NCI-H226 (cell line): ENCODE measurements at places on chromosomes 11 and 22.

GRCh38 chr22:25067851-25068421 lies 115.4 kb downstream of the KIAA1671 start:
- DNase-seq = no peak

GRCh38 chr11:44880511-44880910 lies 70.2 kb downstream of the TP53I11 start:
- DNase-seq = no peak

DNA sequence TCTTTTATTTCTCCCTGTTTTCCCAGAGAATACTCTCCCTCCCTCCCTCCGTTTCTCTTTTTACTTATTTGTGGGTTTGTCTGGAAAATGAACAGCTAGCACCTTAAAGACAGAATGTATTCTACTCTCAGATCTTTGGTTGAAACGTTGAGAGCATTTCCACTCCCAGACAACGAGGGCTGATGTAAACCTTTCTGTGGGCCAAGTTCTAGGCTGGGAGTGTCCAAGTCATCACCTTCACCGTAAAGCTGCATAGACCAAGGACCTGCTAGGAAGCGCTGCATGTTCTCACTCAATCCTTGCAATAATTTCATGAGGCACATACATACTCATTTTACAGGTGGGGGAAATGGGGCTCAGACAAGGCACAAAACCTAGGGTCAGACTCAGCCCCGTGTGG lies 32.4 kb downstream of the MYH9 start:
- DNase-seq = no peak

GRCh38 chr22:43273902-43274484 lies 69.2 kb downstream of the SCUBE1 start:
- peak; percentile 9 for DNase-seq

DNA sequence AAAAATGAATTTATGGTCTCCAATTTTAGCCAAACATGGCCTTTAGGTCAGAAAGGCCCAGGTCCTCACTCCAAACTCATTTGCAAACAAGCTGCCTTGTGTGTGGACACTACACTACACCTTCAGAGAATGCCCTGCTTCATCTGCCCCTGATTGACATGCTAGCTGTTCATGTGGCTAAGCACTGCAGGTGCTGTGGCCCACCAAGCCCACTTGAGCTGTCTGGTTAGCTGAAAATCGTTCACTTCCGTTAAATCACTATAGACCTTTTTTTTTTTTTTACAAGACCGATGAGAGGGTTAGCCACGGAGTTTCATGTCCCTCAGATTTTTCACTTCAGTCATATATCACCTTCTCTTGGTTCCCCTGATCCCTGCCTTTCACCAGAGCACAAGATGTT lies 39.3 kb downstream of the NF2 start:
- DNase-seq = no peak

DNA sequence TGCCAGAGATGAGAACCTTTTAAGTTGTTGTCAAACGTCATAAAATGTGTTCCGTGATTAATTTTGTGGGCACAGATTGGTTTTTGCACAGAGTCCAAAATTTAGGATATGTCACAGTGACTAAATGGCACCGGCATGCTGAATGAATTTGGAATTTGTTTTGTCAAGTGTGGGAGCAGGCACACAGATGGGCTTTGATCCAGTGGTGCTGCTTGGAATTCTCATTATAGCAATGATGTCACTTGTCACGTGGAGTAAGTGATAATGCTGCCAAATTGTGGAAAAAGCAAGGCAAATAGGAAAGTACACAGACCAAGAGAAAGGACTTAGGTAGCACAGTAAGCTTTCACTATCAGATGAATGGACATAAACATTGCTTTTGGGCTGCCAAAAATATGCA lies 8.0 kb upstream of the LIN7C start:
- DNase-seq = no peak

DNA sequence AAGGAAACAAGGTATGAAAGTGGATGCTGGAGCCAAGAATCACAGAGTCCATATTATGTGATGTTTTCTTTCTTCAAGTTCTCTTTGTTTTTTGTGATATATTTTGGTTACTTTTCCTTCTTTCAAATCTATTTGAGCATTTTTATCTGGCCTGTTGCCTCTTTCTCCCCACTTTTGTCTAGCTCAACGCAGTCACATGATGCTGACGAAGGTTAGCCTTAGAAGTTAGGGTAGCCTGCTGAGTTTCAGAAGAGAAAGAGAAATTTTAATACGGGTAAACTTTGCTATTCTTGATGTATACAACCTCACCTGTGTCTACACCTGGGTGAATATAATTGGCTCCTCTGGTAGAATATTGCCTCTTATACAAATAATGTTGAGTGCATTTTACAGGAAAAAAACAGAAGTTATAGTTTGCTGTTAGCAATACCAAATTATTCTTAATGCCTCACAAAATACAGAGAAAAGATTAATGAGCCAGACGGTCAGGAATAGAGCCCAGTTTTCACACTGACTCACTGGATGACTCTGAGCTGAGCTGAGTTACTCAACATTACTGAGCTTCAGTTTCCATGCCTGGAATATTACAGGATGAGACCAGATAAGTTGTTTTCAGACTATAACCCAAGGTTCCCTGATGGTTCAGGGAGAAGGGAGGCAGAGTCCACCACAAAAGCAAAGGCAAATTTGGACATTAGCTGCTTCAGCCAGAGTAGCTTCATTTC lies 161.6 kb upstream of the BDNF start:
- DNase-seq = peak; percentile 89

GRCh38 chr11:89667001-89667400 lies 43.1 kb upstream of the TRIM77 start:
- DNase-seq = no peak

DNA sequence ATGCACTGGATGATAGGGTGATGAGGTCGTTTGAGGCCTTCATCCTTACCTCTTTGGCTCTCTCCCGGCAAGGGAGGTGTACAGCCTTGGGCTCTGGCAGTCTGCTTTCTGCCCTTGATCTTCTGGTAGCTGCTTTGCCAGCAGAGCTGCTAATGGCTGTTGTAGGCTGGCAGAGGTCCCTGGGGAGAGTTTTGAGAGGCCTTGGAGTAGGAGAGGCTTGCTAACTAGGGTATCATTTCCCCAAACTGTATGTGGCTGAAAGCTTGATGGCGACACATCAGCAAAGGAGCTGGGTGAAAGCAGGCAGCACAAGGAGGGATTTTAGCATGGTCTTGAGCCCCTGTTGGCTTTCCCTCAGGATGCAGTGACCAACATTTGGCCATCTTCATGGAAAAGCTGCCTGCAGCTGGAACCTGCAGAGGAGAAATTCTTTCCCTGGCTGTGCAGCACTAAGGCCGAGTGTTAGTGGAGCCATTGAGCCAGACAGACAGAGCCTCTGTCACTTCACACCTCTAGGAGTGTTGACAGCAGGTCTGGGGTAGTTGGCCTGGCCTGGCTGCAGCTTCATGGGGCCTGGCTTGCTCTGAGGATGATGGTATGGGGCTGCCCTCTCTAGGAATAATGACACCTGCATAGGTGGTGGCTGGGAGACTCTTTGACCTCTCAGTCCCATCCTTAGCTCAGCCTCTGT lies 3.5 kb upstream of the AMPD3 start:
- no peak for DNase-seq

GRCh38 chr22:49521787-49522224 lies 305.9 kb downstream of the BRD1 start:
- DNase-seq = no peak

GRCh38 chr11:20670932-20671403 lies 1.6 kb downstream of the NELL1 start:
- DNase-seq = no peak

GRCh38 chr22:40855071-40855978 lies 1.1 kb downstream of the ST13 start:
- DNase-seq = no peak

GRCh38 chr11:26950260-26950719 lies 43.6 kb upstream of the FIBIN start:
- no peak for DNase-seq

- peak; percentile 11 for DNase-seq
Observed at GRCh38 chr11:118436639-118437207, 431 bp downstream of the KMT2A start.

DNA sequence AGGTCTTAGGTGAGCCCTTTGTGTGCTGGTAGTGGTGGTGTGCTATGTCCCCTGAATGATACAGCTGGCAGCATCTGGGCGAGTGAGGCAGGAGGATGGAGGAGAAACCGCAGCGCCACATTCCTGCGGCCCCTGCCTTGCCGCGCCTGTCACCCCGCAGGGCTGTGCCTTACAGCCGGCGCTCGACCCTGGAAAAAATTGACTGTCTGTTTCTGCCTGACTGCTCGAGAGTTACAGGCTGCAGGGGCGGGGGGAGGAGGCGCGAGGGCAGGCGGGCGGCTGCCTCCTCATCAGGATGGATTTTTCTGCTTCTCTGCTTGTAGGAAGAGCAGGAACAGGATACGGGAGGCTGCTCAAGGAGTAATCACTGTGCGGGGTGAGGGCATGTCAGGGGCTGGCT lies 443.4 kb downstream of the MIAT start:
- DNase-seq = no peak

GRCh38 chr11:35144806-35145205 lies 5.8 kb downstream of the CD44 start:
- peak; percentile 86 for DNase-seq

DNA sequence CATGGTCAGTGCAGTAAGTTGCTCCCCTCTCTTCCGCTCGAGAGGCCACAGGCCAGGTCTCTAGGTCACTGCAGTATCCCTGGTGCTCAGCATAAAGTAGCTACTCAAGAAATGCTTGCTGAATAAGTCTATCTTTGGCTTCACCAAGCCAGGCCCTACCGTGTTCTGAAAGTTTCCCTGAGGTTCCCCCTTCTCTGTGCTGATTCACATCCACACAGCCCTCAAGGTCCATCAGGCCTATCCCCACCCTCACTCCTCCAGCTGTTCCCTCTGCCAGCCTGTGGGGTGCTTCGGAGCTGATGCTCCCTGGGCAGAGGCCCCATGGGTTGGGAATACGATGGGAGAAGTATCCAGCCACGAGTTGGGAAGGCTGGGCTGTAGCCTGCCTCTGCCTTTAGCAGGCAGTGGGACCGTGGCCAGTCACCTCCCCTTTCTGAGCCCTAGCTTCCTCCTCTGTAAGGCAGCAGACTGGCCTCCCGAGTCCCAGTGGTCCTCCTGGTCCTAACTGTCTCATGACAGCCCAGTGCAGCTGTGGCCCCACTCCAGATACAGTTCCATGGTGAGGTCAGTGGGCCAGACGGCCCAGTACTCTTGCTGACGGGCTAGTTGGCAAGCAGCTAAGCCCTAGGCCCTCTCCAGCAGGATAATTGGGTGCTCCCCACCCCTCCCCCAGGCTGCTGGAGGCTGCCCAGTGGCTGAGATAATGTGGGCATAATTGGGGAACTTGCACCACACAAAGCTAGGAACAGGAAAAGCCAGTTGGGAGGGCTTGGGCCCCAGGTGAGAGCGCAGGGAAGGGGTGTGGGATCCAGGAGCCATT lies 48.2 kb downstream of the NECTIN1 start:
- DNase-seq = no peak

DNA sequence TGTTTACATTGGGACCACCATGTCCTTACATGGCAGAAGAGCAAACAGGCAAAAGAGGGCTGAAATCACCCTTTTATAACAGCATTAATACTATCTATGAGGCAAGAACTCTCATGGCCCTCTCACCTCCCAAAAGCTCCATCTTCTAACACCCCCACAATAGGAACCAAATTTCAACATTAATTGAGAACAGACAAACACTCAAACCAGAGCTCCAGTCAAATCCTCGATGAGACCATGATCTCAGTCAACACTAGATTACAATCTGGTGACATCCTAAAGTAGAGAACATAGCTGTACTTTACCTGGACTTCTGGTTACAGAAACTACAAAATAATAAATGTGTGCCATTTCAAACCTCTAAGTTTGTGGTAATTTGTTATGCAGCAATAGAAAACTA lies 25.1 kb downstream of the OR2AG2 start:
- DNase-seq = no peak

DNA sequence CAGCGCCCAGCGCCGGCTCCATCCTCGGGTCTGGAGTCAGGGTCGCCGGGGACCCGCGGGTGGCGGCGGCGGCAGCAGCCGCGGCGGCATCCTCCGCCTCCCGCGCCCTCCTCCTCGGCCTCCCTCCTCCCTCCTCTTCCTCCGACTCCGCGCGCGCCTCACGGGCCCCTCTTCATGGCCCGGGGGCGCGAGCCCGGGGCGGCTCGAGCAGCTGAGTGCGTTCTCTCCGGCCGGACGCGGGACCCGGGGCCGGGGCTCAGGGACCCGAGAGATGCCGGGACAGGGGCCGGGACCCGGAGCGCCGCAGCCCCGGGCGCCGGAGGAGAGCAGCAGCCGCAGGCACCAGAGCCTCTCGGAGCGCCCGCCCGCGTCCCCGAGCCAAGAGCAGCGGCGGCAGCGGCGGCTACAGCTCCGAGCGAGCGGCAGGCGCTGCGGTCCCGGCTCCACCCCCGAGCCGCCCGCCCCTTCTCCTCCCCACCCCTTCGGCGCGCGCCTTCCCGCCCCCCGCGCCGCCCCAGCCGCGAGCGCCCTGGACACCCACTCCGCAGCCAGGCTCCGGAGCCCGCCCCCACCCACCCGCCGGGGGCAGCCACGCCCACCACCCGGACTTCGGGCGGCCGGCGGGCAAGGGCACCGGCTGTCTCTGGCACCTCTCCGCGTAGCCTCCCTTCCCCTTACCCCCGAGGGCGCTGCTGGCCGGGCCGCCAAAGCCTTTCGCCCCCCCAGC lies at the start of gene CHST1:
TSS of gene CHST1 (minus strand) at position 417 of the 727 bp plus-strand sequence. CDS start 14,699 bp downstream, outside the sequence.
- peak; percentile 50 for DNase-seq

DNA sequence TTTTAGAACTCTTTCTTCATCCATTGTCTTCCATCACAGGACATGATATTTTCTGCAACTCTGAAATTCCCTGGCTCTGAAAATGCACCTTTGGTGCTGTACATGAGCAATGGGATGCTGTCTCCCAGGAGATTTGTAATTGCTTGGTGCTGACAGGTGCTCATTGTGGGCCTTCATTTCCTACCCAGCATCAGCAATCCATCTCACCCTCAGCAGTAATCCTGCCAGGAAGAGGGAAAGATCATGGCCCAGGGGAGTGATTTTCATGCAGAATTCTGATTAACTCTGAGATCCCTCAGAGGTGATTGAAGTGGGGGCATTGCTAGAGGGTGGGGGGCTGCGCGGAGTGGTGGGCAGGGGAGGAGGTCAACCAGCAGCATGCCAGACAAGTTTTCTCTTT lies 651.7 kb downstream of the NELL1 start:
- no peak for DNase-seq

- DNase-seq = no peak
Observed at GRCh38 chr22:22720724-22721261, 76.4 kb downstream of the GGTLC2 start.

- DNase-seq = no peak
Observed at GRCh38 chr11:34647131-34647530, 26.2 kb downstream of the EHF start.

GRCh38 chr22:43897751-43898261 lies 6.0 kb upstream of the PNPLA5 start:
- DNase-seq = peak; percentile 25

DNA sequence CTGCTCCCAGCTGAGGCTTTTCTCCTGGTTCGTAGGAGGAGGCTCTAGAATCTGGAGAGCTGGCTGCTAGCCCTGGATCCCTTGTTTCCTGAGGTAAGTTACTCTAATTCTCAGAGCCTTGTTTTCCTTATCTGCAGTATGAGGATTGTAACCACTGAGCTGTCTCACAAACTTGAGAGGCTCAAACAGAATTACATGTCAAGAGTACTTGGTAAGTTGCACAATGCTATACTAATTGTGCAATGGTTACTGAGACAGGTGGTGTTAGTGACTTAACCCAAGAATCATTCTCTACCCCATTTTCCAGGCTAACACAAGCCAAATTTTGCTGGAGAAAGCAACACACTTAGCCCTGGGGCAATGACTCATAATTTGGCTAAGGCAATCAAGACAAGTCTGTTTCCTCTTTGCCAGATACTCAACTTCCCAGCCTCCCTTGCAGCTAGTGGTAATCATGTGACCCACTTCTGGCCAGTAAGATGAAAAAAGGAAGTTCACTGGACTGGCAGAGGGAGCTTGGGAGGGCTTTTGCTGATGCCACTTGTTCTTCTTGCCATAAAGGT lies 348.0 kb downstream of the TENM4 start:
- peak; percentile 100 for DNase-seq
